NCI-H345 (cell line): ENCODE measurements at places on chromosomes 2 and 18.

DNA sequence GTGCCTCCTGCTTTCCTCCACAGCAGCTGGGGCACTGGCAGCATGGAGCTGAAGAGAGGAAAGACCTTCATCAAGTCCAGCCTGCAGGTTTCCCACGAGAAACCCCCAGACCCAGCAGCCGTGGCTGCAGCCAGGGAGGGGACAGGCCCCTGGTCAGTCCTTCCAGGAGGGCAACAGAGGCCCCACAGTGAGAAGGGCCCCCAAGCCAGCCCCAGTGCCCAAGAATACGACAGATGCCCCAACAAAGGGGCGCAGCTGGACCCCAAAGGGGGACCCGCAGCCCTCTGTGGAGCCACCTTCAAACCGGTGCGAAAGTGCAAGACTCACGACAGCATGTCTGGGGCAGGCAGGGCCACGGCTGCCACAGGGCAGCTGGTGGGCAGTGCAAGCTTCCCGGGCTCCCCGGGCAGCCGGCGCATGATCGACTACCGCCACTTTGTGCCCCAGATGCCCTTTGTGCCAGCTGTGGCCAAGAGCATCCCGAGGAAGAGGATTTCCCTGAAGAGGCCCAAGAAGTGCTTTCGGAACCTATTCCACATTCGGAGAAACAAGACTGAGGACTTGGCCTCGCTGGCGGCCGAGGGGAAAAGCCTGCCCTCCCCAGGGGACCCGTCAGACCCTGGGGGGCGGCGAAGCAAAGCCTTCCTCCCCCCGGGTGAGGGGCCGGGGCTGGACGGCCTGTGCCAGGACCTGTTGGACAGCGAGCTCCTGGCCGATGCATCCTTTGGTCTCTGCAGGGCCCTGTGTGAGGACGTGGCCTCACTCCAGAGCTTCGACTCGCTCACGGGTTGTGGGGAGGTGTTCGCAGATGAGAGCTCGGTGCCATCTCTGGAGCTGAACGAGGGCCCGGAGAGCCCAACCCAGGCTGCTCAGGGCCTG is 6.9 kb downstream of the AMER3 start:
- no peak for DNase-seq

DNA sequence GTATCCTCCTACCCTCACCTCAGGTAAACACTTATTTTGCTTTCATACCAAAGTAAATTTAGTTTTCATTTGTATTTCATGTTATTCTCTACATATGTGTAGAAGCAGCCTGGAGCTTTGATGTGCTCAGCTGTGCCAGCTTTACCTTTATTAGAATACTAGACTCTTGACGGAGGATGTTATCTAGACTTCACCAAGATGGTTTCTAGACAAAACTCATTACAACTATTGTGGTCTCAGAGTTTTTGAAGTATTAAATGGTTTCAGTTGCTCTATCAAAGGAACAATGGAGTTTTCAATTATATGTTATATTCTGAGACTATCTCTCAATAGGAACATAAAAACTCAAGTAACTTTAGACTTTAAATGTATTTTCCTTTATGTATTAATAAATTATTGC is 5.0 kb upstream of the IL18RAP start:
- no peak for DNase-seq

GRCh38 chr2:219820767-219821166 is 193.3 kb downstream of the SLC4A3 start:
- no peak for DNase-seq

DNA sequence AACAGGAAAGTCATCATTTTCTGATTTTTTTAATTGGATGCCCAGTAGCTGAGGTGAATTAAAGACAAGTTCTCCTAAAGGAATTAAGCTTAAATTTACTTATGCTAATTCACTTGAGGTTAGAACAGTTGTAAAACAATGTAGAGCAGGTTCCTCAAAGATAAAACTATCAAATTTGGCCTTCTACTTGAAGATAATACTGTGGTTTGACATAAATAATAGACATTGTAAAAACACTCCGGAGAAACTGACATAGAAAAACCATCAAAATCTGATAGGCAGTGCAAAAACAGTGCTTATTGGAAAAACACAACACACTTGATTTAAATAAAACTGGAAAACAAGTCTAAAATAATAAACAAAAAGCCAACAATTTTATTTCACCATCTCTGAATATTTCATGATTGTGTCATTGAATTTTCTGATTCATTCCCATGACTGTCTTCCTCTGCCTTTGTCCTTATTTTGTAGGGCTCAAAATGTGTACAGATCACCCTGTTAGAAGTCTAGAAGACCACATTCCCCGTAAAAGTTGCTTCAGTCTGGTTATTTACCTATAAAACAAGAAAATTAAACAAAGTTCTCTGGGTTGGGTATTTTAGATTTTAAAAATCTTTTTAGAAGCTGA is 28.3 kb upstream of the SLC40A1 start:
- no peak for DNase-seq

GRCh38 chr2:118748245-118748885 is 99.1 kb downstream of the EN1 start:
- DNase-seq: no peak

DNA sequence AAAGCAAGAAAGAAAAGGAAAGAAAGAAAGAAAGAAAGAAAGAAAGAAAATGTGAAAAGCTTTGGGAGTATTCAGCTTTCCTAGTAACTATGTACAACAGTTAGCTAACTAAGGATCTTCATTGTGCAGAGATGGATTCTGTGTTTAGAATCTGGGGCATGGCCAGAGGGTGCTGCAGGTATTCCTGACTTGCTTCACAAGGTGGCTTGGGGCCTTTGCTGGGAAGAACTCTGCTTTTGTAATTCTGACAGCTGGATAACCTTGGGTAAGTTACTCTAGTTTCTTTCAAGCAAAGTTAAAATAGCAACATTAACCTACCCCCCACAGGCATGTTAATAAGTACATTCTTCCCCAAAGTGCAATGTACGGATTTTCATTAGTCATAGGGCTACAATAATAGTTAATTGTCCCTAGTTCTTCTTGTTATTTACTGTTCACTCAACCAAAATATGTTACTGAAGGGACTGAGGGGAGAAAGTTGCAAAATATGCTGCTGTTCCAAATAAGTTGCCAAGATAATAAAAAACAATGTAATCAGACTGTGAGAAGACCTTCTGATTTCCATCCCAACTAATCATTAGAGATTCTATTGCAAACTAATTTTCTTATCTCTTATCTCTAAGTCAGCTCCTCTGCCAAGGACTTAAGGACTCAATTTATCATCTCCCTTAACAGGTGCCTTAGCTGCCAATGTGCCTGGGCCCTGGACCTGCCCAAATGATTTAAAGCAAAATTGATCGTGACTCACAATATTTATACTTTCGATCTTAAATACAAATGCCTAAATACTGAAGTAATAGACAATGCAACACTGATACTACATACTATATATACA is 50.3 kb downstream of the SERPINB8 start:
- no peak for DNase-seq

DNA sequence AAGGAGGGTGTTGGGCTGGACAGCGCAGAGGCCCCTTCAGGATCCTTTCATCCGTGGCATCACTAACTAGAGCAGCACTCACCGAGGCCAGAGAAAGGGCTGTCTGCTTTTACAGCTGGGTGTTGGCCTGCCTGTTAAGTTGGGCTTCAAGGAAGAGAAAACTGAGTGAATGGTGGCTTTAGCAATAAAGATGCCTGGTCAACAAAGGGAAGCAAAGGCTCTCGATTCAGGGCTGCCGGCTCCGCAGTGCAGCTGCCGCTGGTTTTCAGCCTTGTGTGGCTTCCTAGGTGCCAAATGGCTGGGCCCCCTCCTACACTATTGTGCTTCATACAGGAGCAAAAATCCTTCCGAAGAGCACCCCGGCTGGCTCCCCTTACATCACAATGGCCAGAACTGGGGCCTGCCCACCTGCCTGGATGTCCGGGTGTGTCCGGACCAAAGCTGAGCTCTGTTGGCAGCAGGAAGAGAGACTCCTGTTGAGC is 61.0 kb upstream of the GPR45 start:
- DNase-seq: no peak

- DNase-seq: no peak
Observed at GRCh38 chr2:16716024-16716423, 50.4 kb upstream of the CYRIA start.

DNA sequence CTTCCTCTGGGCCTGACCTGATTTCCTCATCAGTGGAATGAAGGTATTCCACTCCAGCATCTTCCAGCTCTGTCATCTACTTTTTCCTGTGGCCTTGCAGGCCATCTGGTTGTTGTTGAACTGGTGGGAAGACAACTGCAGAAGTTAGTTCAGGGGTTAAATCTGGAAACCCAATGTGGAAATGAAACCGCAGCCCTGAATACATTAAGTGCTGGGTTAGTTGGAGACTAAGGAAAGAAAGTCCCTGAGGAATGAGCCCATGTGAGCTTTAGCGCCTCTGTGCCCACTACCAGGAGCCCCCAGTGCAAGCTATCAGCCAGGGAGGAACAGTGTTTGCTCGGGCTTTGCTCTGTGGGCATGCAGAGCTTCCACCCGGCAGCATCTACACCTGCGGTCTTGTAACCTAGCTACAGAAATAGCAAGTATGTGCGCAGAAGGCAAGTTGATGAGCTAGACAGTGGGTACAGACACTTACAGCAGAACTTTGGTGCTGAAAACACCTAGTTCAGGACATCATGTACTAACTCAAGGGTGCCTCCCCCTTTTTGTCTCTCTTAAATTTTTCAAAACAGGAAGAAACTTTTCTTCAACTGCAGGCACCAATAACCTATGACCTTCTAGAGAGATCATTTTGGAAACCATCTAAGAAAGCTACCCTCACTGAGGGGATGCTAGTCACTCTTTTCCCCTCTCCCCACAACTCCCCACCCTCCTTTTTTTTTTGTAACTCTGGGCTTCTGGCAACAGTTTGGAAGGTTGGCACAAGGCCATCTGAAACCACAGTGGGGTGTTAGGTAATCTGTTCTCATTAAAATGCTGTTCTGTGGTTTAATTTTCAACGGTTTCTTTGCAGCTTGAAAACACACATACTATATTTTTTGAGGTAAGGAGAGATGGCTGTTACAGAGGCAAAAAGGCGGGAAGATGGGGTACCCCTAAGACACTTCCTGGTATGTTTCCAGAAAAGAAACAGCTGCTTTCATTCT is 18.3 kb upstream of the CXCR4 start:
- peak; percentile 79 for DNase-seq

DNA sequence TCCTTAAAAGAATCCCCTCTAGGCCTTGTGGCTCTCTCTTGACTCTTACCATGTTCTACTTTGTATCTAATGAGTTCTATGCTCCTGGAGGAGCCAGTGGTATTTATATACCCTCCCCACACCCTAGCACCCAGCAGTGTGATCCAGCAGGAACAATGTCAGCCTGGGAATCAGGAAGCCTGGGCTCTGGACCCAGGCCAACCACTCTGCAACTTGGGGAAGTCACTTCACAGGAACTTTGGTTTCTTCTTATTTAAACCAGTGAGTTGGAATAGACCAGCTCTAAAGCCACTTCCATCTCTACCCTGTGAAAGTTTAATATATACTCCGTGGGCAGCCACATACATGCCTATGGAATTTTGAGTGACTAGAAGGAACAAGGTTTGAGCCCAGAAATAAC is 11.6 kb upstream of the SPTBN1 start:
- DNase-seq: no peak
